Hematopoietic multipotent progenitor cell treated with erythropoietin and hydrocortisone succinate and interleukin-3 and kit ligand, for 15 days (in vitro differentiated cells): ENCODE measurements at places on chromosomes 12 and 14.

- DNase-seq, result no peak
Measured at GRCh38 chr12:4700621-4701026, 19.6 kb upstream of the GALNT8 start.

DNA sequence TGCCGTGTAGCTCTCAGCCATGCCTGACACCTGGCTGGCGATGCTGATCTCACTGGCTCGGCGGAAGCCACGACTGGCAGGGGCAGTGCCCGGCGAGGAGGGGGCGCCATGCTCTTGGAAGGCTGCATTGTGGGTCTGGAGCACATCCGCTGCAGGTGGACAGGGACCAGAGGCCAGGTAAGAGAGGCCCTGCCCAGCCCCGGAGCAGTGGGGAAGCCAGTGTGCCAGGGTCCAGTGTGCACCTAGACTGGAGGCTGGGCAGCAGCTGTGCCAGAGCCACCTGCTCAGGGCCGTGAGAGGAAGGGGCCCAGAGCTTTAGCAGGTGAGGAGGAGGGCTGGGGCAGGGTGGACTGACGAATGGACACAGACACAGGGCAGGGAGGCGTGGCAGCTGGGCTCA, 10.1 kb downstream of the ARL6IP4 start:
- no peak for DNase-seq

DNA sequence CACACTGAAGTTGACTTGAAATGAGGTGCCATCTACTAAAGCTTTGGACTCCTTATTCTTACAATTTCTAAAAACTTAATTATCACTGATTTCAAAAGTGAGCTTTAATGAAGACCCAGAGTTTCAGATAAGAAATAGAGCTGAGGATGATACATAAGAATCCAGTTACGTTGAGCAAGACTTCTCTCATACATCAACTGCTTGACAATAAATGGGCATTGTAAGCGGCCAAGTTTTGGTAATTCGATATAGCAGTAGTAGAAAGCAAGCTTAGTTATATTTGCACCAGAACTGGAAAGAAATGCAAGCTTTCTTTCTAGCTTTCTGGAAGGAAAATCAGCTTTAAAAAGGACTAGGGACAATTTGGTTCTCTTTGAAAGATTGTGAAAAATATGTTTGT, 1359.6 kb downstream of the FSCB start:
- DNase-seq, result no peak

GRCh38 chr12:93358058-93358457, 19.7 kb upstream of the NUDT4 start:
- no peak for DNase-seq

- DNase-seq, result no peak
Measured at GRCh38 chr12:27208414-27208750, 35.7 kb upstream of the STK38L start.

GRCh38 chr14:51430633-51431032, 190.6 kb downstream of the TMX1 start:
- DNase-seq, result no peak

DNA sequence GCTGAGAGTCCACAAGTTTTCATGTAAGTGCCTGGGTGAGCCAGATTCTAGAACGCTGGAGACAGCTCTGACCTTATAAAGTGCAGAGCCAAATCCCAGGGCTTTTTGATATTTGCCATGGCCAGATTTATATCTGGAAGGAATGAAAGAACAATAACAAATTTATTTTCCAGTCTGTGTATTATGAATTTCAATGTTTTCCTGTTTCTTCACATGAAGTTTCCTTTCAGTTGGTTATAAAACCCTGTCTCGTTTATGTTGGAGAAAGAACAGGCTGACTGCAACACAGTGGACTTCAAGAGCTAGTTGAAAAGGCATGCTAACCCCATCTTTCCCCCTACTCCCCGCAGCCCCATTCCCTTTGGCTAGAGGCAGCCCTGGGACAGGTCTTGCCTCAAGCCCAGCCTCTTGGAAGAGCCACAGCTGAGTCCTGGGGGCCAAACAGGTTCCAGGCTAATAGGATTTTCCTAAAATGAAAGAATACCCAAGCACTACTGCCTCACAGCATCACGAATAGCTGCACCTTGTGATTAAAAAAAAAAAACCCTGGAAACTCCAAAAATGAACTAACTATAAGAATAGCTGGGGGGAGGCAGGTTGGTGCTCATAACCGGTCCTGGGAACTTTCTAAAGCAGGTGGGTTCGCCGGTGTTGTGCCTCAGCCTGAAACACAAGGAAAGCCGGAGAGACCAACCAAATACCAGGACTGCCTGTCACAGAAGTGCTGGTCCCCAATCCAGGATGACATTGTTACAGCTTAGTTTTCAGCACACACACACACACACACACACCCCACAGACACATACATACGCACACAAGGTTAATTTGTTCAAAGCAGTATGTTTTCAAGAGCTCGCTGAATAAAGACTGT, 1.5 kb downstream of the FBLN5 start:
- no peak for DNase-seq

DNA sequence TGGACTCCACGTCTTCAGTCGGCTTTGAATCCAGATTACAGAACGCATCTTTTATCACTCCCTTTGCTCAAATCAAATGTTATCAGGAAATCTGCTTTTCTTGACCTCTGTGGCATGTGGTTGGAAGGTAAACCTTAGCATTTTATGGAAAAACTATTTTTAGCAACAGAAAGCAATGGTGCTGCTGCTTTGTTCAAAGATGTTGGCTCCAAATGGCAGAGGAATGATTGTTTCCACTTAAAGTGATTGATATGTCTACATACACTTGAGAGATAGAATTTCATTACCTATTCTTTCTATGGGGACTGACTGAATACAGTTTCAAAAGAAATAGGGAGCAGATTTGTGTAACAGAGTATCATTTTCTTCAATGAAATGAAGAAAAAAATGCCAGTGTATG, 761.2 kb downstream of the NOVA1 start:
- DNase-seq, result no peak

- DNase-seq, result no peak
Measured at GRCh38 chr14:68658943-68659931, 133.6 kb downstream of the ZFP36L1 start.

DNA sequence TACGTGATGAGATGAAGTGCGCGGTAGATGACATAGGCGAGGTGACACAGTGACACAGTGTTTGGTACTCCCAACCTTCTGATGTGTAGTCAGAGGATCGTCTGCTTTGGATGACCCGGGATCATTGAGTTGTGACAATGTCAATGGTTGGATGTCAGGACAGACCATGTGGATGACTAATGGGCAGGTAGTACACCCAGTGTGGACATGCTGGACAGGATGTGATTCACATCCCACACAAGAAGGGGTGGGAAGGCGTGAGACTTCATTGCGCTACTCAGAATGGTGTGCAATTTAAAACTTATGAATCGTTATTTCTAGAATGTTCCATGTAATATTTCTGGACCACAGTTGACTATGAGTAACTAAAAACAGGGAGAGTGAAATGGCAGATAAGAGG, 23.8 kb downstream of the MAP3K9 start:
- no peak for DNase-seq

DNA sequence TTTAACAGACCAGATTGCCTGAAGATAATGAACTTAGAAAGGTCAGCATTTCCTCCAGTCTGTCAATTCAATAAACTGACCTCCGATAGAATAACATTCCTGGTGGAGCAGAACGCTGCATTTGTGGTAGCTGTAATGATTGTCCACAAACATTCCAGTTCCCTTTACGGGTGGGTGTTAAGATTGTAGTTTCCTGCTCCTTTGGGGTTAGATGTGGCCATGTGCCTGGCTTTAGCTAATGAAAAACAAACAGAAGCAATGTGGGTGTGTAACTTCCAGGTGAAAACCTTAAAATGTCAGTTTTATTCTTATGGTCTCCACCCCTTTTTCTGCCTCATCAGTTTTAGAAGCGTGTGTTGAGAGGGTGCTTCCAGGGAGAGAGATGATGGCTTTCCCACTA, 217.3 kb upstream of the CRY1 start:
- no peak for DNase-seq

DNA sequence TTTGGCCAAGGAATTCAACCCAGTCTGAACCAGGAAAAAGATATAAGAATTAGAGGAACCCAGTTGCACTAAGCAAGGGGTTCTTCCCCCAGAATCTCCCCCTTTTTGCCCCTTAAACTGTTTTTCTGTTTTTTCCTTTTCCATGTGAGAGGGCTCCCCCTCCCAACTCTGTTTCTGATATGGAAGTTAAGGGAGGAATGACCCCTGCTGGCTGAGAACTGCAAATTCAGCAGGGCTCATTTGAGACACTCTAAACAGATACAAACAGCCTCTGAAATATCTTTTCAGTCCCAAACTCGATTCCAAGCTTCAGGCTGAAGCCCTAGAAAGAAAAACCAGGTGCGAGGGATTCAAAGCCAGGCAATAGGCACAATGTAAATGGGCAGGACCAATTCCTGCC, 132.7 kb downstream of the SLC41A2 start:
- DNase-seq, result peak; percentile 37

DNA sequence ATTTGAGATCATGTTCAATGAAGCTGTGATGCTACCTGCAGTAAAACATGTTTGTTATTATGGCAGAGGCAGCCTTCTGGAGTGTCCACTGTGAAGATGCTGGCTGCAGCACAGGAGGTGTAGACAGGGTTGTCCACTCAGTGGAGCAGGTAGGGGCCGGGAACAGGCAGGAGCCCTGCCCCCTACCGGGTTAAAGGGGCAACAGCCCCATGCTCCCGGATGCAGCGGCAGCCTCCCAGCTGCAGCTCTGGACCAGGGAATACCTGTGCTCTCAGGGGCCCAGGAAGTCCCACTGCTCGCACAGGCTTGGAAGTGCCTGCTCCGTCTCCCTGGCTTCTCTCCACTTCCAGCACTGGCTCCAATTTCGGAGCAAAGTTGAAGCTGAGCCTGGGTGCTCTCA, 401.6 kb downstream of the FOXG1 start:
- DNase-seq, result no peak

DNA sequence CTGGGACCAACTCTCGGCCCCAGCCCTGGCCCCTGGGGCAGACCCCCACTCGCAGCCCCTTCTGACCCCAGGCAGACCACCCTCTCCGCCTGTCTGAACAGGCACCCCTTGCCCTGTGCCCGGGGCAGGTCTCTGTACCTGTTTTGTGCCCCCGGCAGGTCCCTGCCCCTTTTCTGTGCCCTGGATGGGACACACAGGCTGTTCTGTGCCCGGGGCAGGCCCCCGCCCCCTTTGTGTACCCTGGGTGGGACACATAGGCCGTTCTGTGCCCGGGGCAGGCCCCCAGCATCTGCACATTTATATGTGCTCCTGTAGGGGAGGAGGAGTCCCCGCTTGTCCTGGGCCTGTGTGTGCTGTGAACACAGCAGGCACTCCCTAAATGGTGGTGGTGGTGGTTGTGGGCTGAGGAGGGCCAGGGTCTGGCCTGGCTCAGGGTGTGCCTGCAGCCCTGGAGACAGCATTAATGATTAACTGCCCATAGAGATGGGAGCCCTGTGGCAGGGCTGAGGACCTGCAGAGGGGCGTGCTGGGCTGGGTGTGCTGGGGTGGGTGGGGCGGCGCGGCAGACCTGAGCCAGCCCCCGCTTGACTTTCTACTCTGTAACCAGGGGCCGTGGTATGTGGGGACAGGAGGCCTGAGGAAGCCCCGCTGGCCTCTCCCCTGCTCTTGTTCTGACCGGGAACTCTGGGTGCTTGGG, 3.7 kb downstream of the FBRSL1 start:
- DNase-seq, result no peak

DNA sequence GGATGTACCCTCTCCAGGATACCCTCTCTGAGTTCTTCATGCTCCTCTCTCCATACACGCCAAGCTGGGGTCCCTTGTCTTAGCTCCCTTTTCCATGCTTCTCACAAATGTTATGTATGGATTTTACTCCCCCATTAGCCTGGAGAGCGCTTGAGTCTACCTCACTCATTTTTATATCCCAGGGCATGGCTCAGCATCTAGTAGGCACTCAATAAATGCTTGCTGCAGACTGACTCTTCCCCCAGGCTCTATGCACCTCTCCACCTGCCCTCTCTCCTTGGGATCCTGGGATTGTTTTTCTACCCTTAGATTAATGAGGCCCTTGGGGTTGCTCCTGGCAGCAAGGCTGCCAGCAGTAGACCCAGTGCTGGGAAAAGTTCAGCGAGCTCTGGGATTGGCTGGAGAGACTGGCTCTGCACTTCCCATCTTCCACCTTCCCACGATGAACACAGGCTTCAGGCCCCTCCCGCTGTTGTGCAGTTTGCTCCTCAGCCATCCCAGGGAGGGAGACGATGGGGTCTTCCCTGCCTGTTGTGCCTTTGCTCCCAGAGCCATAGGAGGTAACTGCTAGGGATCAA, 2.2 kb downstream of the NRIP2 start:
- DNase-seq, result no peak

GRCh38 chr12:12686472-12686871, 9.5 kb downstream of the GPR19 start:
- no peak for DNase-seq

DNA sequence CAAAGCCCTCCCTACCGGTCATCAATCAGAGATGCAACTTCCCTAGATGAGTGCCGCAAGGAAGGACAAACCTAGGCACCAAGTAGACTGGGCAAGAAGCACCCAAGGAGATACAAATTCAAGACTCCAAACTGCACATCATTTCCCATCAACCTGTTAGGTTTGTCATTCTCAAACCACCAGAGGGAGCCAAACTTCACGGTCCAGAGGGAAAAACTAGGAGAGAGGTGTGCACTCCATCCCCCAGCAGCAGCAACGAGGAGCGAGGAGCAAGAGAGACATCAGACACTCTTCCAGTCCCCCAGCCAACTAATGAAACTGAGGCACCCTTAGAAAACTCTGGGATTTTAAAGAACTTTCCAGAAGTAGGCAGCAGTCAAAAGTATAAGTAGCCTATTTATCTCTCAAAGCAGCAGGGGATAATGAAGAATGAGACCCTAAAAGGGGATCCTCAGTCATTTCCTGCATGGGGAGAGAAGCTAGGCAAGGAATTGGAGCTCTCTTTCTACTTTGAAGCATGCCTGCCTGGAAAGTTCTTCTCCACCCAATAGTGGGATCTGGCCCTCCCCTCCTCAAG, 37.0 kb upstream of the NT5DC3 start:
- DNase-seq, result peak; percentile 58

- DNase-seq, result no peak
Measured at GRCh38 chr14:29668201-29668600, 259.4 kb downstream of the PRKD1 start.

- no peak for DNase-seq
Measured at GRCh38 chr12:52217223-52217622, 15.8 kb upstream of the KRT7 start.

DNA sequence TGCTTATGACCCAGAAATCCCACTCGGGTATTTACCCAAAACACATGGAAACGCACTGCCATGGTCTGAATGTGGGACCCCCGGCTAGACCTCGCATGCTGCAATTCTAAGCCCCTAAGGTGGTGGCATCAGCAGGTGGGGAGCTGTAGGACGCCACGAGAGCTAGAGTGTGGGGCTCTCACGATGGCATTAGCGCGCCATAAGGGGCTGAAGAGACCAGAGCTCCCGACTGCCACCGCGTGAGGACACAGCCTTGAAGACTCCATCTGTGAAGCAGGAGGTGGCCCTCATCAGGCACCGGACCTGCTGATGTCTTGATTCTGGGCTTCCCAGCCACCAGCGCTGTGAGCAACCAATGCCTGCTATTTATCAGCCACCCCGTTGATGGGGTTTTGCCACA, 40.3 kb downstream of the RIMBP2 start:
- no peak for DNase-seq

- no peak for DNase-seq
Measured at GRCh38 chr12:82954572-82954971, 267.9 kb downstream of the TMTC2 start.

- no peak for DNase-seq
Measured at GRCh38 chr12:106840243-106840642, 65.8 kb downstream of the RIC8B start.
